Fibroblast of lung (primary cell): ENCODE measurements at places on chromosomes 1 and 21.
A peak's percentile ranks its signal among the peaks of the same experiment; 100 is the strongest.

DNA sequence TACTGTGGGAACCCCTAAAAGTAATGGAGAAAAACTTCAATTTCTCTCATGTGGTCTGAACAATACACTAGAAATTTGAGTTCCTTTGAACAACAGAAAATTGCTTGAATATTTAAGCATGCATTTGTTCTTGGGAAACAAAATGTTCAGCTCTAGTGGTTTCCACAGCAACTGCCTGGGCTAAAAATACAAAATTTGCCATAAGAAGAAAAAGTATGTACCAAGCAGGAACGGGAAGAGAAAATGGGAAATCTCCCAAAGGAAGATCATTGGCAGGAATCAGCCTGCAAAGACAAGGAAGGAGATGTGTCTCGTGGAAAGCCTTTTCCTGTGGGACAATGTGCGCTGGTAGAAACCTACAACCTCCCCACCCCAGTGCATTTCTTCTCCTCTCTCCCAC, 119.0 kb upstream of the DPT start:
- DNase-seq = no peak
- no peak overlapping the region for H3K4me3 ChIP-seq

DNA sequence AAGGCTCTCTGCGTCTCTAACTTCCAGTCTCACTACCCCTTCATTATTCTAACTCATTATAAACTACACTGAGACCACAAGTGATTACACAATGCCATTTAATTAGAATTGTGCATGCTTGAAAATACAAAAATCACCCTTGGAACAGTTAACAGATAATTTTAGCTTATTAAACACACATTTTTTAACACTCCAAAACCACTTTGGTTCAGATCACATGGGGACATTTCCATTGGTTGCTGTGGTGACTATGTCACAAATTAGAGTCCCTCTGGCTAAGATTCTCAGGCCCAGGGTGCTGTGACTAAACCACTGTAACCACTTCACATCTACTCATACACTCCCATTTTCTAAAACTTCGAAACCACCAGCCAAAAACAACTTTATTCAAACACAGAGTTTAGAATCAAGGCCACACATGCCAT, 43.0 kb downstream of the JAK1 start:
- no peak for DNase-seq
- no peaks in the 10 kb centered on the region for H3K36me3 ChIP-seq
- H3K27ac ChIP-seq = no peak overlapping the region
- H3K4me3 ChIP-seq = no peak overlapping the region
- peaks cover 30% of the 10 kb centered on the region for H3K4me1 ChIP-seq
- no peaks in the 10 kb centered on the region for H3K27me3 ChIP-seq

DNA sequence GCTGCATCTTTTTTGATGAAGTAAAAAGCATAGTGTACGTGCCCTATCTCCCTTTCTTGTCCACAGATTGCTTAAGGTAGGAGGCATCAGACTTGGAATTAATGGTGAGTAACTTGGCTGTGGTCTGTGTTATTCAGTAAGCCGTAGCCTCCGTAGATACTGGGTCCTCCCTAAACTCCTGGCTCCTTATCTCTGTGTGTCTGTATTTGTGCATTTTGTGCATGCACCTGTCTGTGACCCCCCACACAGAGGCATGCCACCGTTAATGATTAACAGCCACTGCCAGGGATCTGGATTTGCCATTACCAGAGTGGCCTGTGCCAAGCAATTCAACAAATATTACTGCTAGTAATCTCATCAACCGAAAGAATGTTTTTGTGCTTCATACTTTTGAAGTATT, 31.9 kb downstream of the MAP3K21 start:
- H3K4me3 ChIP-seq = no peak overlapping the region
- no peak for DNase-seq
- no peaks in the 10 kb centered on the region for H3K36me3 ChIP-seq
- no peak overlapping the region for H3K27ac ChIP-seq
- no peaks in the 10 kb centered on the region for H3K27me3 ChIP-seq

- DNase-seq = no peak
- H3K4me1 ChIP-seq = peaks cover 3% of the 10 kb centered on the region
- H3K36me3 ChIP-seq = peaks cover 13% of the 10 kb centered on the region
- H3K4me3 ChIP-seq = no peak overlapping the region
- H3K27ac ChIP-seq = no peak overlapping the region
Measured at GRCh38 chr1:154212083-154212482, 6.0 kb upstream of the CFAP141 start.

- H3K4me3 ChIP-seq = peak within 1 kb of the TSS; percentile 67
- peak; percentile 57 for DNase-seq
- no peaks in the 10 kb centered on the region for H3K4me1 ChIP-seq
- no peaks in the 10 kb centered on the region for H3K36me3 ChIP-seq
- no peaks in the 10 kb centered on the region for H3K27me3 ChIP-seq
- peak within 1 kb of the TSS; percentile 38 for H3K27ac ChIP-seq
Measured at GRCh38 chr1:79006564-79006963, at the start of gene ADGRL4. TSS of gene ADGRL4 (minus strand) at chr1:79006730. CDS start at chr1:79006654, 76 bp downstream.

- no peak overlapping the region for H3K27ac ChIP-seq
- H3K27me3 ChIP-seq = no peaks in the 10 kb centered on the region
- DNase-seq = peak; percentile 56
- H3K36me3 ChIP-seq = no peaks in the 10 kb centered on the region
- no peaks in the 10 kb centered on the region for H3K4me1 ChIP-seq
Measured at GRCh38 chr1:62082456-62083363, 111.9 kb upstream of the L1TD1 start.
